Upper lobe of left lung (tissue), 6 donors: ENCODE measurements at places on chromosomes 13 and 19.

DNA sequence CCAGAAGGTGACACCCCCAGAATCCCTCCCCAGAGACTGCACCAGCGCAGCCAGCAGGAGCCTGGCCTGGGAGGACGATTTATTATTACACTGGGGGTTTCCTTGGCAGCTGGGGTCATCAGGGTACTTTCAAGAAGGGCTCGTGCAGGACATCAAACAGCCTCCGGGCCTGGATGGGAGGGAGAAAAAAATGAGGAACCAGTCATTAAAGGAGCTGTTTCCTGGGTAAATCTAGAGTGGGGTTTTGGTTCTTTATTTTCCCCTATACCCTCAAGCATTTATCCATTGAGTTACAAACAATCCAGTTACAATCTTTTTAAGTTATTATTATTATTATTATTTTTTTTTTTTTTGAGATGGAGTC, 3.1 kb downstream of the POLR1G start:
- DNase-seq, result no peak

DNA sequence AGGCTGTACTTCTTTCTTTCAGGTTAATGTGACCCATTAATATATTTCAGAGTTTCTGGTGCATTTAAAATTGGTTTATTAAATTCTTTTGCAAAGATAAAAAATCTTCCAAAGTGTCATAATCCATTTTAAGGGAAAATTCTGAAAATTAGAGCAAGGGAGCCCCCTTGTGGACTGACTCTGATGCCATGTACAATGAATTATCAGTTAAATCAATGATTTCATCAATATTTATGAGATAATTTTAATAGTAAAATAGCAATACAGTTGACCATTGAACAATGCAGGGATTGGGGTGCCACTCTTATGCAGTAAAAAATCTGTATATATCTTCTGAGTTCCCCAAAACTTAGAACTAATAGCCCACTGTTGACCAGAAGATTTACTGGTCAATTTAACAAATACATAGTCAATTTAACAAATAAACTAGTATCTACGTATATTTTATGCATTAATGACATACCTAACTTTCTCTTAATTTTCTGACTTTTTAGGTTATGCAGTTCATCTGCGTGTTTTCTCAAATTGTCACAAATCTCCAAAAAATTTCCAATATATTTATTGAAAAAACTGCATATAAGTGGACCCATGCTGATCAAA, 479.1 kb upstream of the MIR17HG start:
- no peak for DNase-seq

GRCh38 chr13:100506600-100507422, 81.8 kb downstream of the GGACT start:
- no peak for DNase-seq

GRCh38 chr13:67769987-67770341, 539.8 kb upstream of the PCDH9 start:
- no peak for DNase-seq
